MCF 10A (cell line): ENCODE measurements at places on chromosomes 2 and 18.
A peak's percentile ranks its signal among the peaks of the same experiment; 100 is the strongest.

GRCh38 chr18:5490753-5491480 is 52.9 kb downstream of the EPB41L3 start:
- DNase-seq: no peak

DNA sequence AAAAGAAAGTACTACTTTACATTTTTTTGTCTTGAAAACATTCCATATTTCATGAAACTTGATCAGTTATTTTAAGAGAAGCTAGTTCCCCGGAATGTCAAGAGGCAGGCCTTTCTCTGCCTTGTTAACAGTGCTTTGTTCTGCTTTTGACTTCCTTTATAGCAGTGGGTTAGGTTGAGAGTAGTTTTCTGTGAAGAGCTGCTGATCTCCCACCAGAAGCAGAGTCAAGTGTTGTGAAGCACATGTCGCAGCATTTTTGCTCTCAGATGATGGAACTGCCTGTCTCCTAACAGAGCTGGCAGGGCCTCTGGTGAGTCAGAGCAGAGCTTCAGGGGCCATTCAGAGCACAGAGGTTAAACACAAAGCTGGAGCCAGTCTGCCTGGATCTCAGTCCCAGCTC is 871.8 kb downstream of the SLC4A3 start:
- peak; percentile 65 for DNase-seq

- peak; percentile 62 for DNase-seq
These were observed 37.6 kb upstream of the SPAG16 start for GRCh38 chr2:213246497-213247281.

DNA sequence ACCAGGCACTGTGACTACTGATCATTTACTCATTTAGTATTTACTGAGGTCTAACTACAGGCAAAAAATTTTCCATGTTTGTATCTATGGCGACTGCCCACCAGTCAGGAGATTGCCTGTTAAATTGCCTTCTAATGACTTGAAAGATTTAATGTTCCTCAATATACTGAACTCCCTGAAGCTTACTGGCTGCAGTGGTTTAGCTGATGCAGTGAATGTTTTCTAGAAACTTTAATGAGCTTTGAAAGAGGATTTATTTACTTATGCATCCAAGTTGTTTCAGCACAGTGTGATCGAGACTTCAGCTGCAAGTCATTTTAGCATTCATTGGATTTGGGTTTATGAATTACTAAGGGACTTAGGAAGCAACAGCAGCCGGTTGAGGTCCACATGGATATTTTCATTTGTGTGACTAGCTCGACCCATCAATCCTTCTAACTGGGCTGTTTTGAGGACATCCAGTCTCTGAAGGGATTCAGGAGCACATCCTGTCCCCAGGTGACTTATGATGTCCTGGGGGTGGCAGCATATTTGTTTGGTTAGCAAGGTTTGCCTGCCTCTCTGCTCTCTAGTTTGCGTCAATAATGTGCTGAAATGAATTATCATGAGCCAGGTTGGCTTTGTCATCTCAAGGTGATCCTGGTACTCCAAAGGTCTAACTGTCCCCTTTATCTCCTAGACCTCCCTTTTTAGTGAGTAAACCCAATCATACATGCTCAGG is 26.8 kb downstream of the ACMSD start:
- DNase-seq: no peak

DNA sequence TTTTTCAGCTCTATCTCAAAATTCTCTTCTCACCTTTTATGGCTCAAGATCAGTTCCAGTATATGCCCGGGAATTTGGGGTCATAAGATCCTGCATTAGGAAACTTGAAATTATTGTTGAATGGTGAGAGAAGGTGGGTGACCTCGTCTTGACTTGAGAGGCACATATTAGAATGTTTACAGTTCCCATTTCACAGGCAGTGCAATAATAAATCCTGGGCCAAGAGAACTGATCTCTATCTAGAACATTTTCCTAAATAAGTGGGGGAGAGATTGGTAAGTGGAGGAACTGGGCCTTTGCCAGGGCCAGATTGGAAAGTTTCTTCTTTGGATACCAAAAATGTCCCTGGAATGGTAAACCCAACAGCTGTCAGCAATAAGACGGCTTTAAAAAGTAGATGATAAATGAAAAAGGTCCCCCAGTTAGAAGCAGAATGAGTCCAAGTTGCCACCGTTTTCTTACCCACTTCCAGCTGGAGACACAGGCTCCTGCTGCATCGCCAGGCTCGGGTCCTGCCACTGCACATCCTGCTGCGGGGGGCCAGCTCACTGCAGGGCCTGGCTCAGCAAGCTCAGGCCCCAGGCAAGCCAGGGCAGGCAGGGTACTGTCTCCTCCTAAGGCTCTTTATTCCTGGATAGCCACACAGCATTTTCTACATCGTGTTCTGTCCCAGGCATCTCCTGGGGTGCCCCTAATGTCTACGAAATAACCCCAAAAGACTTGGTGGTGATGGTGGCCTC is 126.4 kb upstream of the EPAS1 start:
- peak; percentile 51 for DNase-seq

DNA sequence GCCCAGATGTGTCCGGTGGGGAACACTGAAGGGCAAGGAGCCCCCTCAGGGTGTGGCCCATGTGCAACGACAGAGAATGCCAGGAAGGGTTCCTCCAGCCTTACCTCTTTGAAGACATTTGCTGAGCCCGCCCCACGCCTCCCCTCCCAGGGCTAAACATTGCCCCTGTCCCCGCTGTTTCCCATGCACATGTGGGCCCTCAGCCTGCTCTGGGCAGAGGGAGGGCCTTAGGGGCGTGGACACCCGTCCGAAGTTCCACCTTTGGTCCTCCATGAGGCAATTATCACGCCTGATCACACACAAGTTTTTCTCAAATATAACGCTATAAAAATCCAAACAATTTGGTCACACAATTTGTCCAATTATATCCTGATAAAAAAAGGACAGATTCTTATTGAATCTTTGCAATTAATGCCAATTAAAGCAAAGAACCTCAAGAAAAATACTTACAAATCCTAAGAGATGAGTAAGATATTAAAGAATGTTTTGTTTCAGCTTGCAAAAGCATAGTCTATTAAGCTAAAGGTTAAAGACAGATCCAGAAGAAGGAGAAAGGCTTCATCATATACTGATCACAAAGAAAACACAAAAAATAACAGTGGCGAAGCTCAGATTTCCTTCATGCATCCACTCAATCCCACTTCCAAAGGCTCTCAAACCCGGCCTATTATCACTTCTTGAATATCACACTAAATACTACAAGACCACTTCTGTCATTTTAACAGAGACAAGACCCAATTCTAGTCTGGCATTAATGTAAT is 55.2 kb upstream of the LDLRAD4 start:
- no peak for DNase-seq

DNA sequence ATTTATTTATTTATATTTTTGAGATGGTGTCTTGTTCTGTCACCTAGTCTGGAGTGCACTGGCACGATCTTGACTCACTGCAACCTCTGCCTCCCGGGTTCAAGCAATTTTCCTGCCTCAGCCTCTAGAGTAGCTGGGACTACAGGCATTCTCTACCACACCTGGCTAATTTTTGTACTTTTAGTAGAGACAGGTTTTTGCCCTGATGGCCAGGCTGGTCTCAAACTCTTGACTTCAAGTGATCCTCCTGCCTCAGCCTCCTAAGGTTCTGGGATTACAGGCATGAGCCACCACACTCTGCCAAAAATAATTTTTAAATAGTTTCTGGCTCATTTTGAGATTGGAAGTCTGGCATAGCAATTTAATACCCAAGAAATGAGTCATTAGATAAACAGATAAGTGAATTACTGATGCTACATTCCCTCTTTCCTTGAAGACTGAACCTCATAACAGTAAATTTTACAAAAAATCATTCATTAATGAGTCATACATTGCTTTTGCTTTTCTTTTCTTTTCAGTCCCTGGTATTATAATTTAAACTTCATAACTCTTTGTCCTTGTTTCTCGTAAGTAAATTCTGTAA is 881.6 kb upstream of the PIK3C3 start:
- DNase-seq: peak; percentile 56

DNA sequence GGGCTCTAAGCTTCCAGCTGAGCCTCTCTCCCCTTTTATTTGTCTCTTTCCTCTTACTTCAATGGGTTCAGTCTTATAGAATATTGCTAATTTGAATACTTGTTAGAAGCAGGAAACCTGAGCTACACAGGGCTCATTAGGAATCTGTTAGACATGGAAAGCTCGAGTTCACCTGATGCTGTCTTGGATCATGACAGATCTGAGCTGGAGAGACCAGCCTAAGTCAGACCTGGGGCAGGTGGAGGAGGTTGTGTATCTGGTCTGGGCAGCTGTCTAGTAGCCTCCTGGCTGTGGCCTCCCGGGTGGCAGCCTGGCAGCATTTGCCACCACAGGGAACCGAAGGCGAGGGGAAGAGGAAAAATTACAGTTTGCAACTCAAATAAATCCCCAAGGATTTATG is 185.9 kb downstream of the ICOS start:
- DNase-seq: no peak

DNA sequence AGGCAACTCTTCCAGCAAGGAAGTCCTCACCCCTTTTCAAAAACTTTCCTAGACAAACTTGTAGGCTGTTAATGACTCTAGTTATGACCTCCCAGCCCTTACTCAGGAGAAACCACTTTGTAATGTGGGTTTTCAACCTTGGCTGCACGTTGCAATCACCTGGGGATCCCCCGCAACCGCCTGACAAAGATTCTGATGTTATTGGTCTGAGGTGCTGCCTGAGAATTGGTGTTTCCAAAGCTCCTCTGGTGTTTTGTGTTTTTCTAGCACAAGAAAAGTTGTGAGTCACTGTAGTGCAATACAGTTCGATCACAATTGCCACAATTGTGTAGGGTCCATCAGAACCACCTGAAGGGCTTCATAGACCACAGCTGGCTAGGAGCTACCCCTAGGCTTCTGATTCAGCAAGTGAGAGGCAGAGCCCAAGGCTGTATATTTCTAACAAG is 121.6 kb downstream of the SP100 start:
- no peak for DNase-seq

DNA sequence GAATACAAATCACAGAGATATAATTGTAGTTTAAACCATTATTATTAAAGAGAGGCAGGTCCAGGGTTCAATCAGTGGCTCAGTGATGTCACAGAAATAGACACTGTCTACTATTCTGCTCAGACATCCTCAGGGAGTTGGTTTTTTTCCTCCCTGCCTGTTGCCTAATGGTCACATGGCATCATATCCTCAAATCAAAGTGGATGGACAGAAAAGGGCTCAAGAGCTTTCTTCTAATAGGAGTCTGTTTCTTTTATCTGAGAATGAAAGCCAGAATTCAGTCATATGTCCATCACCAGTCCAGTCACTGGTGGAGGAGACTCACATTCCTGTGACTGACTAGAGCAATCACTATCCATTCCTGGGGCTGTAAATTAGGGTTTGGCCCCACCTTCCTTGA is 27.9 kb upstream of the EPC2 start:
- DNase-seq: no peak

GRCh38 chr2:46114996-46115395 is 182.2 kb upstream of the EPAS1 start:
- DNase-seq: peak; percentile 44

DNA sequence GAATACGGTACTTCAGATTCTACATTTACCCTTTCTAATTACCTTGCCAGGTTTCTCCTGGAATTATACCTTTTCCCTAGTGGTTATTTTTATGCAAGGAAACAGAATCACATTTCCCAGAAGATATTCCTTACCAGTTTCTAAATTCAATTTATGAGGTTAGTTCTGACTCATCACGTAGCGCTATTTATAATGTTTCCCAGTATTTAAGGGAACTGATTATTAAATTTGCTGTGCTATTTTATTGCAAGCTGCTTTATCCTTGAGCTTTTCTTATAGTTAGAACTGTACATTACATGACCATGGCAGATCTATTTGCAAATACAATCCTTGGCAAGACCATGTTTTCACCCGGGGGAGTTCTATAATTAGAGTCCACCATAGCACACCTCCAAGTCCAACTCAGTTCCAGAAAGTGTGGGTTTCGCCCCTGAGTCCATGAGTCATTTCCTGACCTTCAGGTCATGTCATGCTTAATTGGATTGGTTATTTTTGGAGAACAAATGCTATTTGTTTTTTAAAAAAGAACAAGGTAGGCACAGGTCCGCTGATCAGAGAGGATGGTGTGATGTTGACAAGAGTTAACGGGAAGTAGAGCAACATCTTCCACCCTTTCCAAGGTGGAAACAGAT is 126.6 kb downstream of the ZNF532 start:
- DNase-seq: peak; percentile 90

DNA sequence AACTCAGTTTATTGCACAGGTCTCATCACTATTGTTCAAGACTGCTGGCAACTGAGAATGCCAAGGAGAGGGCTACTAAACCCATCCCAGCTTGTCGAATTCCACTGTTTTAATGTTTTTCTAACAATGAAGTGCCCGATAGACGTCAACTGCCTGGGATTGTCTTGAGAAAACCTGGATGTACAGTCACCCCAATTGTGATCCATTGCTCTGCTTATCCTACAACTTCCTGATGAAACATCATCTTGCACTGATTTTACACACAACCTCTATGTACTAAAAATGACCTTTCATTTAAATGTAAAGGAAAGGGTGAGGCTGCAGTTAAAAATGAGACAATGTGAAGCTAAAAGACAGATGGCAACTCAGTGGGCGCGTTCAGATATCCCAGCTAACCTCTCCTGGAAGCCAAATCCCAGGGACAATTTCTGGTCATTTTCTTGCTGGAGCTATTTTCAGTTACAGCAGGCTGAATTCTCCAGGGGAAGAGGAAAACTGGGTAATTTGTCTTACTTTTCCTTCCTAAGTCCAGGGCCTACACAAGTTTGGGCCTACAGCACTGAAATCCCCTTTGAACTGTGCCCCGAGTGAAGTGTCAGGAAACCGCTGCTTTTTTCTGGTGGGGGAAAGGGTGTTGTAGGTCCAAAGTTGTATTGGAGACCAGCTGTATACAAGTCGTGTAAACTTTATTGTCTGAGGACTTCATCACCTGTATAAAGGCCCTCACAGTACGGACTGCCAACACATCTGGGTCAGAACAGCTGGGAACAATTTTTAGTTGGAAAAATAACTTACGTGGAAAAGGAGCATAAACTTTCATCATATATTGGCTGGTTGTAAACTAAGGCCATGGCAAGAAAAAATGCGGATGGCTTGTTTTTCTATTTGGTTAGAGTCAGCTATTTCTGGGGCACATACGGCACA is 68.9 kb upstream of the LTBP1 start:
- DNase-seq: no peak

- no peak for DNase-seq
These were observed 2.1 kb downstream of the NCKAP1 start for GRCh38 chr2:183035954-183036669.

GRCh38 chr2:106885329-106885728 is 638 bp downstream of the ST6GAL2 start:
- DNase-seq: no peak

GRCh38 chr18:35525795-35526494 is 28.2 kb upstream of the INO80C start:
- DNase-seq: no peak

GRCh38 chr2:33552758-33553461 is 46.2 kb downstream of the FAM98A start:
- DNase-seq: no peak

DNA sequence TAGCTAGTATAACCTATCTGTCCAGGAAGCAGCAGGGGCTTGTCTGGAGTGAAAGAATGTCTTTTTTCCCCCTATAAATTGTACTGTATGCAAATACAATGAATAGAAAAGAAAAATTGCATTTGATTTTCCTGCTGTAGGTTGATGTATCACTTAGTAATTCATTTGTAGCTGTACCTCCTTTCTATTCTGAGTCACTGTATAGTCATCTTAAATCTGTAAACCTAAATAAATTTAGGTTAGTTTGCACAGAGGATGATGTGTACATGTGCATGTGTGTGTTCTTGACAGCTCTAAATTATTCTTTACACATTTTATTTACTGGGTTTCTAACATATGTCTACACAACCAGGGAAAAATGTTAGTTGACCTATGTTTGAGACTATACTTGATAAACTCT is 478.7 kb upstream of the CNTNAP5 start:
- no peak for DNase-seq

GRCh38 chr2:109226128-109226527 is 97.1 kb downstream of the SH3RF3 start:
- DNase-seq: no peak
